Brain microvascular endothelial cell (primary cell): ENCODE measurements at places on chromosomes 6 and 20.
A peak's percentile ranks its signal among the peaks of the same experiment; 100 is the strongest.

DNA sequence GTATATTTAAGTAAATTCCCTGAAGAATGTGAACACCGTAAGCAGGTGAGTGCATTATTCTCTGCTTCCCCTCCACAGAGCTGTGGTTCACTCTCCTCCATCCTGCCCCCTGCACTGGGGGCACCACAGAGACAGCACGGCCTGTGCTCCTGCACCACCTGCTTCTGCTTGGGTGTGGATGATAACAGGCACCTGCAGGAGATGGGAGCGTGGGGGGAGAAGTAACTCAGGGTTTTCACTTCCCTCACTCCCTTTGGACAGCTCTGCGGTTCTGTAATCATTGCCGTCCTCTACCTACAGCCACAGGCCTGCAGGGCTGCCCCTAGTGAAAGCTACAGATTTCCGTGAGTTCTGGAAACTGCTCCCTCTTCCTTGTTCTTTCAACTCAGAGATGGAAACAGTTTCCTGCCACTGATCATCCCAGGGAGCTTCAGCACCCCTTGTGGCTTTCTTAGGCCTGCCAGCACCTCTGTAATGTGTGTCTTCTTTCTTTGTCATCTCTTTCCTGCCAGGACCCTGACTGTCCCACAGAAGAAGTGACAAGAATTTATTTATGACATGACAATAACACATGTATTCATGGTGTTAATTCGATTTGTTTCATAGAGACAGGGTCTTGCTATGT lies 21.3 kb upstream of the MICB start:
- DNase-seq = no peak

DNA sequence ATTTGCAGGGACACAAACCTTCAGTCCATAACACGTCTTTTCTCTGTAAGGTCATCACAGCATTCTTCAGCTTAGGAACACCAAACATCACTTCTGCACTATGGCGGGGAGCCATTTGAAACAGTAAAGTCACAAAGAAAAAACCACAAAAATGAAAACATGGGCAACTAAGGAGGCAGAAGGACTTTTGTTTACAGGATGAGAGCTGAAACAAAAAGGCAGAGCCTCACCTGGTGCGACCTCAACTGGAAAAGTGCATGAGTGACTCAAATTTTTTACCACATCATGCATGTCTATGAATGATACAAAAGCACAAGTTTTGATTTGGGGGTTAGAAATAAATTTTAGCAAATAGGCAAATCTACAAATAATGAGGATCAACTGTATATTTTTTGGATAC lies 68.2 kb upstream of the TNFAIP3 start:
- no peak for DNase-seq

DNA sequence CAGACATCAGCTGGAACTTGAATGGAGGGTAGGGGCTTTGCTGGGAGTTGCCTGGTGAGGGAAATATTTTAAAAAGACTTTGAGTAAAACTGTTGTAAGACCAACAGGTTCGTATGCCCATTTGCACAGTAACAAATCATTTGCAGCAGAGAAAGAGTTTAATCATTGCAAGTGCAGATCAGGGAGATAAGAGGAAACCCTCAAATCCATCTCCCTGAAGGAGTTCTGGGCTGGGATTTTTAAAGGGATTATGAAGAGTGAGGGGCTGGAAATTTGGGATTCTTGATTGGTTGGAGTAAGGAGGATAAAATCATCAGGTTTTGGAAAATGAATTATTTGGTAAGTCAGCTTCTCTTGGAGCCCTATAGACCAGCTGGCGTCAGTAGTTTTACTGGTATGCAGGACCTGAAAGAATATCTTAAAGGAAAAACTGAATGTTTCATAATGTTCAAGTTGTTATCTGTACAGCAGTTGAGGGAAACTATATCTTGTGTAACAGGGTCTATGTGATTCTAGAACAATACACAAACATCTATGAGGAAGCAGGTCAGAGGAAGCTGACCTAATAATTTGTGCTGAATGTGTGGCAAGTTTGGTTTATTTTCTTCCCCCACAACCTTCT lies 295.5 kb downstream of the PLCB1 start:
- DNase-seq = no peak

DNA sequence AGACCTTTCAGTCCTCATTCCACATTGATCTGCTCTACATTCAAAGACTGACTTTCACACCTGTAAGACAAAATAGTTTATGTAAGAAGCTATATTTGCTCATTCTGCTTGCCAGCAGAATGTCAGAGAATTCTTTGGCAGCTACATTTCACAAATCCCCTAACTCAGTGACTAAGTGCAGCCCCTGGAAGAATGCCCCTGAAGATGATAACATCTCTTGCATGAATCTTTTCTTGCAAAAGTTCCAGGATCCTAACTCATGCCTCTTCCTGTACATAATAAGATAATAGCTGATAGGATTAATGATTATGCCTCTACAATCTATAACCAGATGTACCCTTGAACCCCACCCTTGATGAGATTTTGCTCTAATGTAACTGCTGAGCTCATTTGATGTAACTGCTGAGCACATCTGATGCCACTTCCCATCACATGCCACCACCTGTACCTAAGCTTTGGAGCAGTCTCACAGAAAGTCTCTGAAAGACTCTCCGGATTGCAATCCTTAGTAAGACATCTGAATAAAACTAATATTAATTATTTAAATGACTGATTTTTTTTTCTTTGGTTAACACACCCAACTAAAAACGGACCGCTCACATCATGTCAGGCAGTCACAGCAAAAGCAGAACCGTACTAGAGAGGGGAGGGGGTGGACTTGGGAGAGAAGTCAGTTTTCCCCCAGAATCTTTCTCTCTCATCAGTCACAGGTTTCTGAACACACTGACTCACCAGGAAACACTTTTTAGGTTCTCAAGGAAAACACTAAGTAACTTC lies 684 bp upstream of the DNAH8 start:
- DNase-seq = no peak

DNA sequence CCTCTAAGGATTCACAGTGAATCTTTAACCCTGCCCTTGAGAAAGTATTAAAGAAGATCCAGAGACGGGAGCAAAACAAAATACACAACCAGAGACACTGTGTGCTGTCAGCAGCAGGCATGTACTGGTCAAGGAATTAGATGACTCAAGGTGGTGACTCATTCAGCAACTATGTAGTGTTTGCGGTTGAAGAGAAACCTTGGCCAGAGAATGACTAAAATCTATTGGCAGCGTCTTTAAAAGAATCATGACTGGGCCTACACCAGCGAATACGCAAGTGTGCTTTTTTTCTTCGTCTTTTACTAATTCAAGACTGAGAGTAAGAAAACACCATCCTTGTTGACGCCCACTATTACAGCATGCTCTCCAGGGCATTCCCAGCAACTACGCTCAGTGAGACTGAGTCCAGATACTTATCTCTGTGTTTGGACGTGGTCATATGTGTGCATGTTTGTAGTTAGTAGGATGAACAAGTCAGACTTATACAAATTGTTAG lies 72.4 kb upstream of the BACH2 start:
- peak; percentile 100 for DNase-seq

- no peak for DNase-seq
These were observed 12.5 kb downstream of the NELFCD start for GRCh38 chr20:58993332-58994248.

DNA sequence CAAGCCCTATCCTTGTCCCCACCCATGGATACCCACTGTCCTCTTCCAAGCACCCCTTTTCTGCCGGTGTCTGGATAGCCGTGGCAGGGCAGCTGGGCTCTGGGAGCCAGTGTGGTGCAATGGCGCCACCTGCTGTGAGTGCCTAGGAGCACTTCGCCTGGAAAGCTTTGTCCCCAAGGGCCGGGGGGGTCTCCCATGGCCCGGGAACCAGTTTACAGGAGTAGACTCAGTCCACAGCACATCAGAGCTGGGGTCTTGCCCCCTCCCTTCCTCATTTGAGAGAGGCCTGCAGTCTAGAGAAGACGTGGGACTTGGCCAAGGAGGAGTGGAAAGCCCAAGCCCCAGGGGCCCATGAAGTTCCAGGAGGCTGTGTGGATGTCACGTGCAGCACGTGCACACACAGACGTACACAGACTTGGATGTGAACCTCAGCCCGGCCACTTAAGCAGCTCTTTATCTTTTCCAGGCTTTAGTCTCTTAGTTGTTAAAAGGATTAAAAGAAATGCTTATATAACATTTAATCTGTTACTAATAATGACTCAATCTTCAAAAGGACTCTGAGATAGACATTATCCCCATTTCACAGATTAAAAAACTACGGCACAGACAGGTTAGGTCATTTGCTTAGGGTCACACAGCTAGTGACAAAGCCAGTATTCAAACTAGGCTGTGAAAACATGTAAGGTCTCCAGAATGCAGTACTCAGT lies 40.9 kb upstream of the CDH22 start:
- DNase-seq = peak; percentile 32

GRCh38 chr20:3861191-3861590 lies 14.6 kb downstream of the MAVS start:
- DNase-seq = no peak

- DNase-seq = no peak
These were observed 87.1 kb downstream of the CAP2 start for GRCh38 chr6:17480476-17480875.

- DNase-seq = no peak
These were observed 2.4 kb downstream of the MARCKS start for GRCh38 chr6:113859349-113860180.

- no peak for DNase-seq
These were observed 26.5 kb downstream of the GLO1 start for GRCh38 chr6:38676236-38676973.

DNA sequence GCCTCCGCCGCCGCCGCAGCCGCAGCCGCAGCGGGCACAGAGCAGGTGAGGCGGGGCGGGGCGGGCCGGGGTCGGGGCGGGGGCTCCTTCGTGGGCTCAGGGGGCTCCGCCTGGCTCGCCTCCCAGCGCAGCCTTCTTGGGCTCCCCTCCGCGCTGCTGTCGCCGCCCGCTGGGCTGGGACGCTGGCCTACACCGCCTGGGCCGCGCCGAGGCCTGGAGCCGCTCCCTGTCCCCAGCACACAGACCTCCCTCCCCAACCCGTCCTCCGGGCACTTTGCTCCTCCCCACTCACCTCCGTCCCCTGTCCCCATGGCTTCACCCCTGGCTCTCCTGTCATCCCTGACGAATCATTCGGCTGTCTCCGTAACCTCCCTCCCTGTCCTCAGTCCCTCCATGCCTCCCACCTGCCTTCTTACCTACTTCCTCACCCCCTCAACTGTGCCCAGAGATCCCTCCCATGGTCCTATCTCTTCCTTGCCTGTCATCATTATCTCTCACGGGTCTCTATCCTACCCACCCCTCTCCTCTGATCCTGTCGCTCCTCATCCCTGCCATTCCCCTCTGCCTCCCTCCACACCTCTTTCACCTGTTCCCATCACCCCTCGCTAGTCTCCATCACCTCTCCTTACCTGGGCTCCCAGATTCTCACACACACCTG lies 512 bp downstream of the TTBK1 start:
- DNase-seq = no peak

GRCh38 chr6:90290811-90291420 lies 5.7 kb downstream of the BACH2 start:
- DNase-seq = no peak

GRCh38 chr6:70834520-70834919 lies 122.3 kb downstream of the B3GAT2 start:
- DNase-seq = peak; percentile 6

DNA sequence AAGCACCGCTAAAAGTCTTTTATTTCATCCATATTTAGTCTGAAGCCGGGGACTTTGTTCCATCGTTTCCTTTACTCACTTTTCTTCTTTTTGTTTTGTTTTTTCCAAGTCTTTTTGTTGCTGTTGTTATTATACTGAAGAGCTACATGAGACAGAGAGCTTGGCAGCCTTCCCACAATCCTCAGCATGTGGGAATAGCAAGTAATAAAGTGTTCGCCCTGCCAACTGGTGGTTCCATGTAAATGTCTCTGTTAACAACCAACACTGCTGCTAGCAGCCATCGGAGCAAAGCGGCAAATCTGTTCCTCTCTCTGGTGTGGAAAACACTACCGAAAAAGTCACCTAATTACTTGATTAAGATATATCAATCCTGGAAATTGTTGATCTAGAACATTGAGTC lies 437.8 kb upstream of the ID4 start:
- peak; percentile 77 for DNase-seq

- DNase-seq = peak; percentile 28
These were observed 238.7 kb upstream of the THEMIS start for GRCh38 chr6:128139519-128139918.

DNA sequence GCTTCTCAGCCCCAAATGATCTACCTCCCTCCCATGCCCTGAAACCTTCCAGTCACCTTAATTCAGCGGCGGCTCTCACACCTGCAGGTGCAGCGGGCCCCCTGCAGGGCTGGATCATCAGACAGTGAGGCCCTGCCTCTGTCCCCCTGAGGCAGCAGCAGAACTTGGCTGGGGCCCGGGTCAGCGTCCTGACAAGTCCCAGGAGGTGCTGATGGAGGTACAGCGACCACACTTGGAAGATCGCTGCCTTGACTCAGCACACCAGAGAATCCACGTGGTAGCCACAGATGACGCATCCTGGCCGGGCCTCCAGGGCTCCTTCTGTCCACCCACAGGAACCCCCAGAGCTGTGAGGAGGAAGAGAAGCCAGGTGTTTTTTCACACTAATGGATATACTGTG lies 116.4 kb upstream of the THBS2 start:
- DNase-seq = no peak

GRCh38 chr6:80003826-80004172 lies 650 bp upstream of the TTK start:
- no peak for DNase-seq

DNA sequence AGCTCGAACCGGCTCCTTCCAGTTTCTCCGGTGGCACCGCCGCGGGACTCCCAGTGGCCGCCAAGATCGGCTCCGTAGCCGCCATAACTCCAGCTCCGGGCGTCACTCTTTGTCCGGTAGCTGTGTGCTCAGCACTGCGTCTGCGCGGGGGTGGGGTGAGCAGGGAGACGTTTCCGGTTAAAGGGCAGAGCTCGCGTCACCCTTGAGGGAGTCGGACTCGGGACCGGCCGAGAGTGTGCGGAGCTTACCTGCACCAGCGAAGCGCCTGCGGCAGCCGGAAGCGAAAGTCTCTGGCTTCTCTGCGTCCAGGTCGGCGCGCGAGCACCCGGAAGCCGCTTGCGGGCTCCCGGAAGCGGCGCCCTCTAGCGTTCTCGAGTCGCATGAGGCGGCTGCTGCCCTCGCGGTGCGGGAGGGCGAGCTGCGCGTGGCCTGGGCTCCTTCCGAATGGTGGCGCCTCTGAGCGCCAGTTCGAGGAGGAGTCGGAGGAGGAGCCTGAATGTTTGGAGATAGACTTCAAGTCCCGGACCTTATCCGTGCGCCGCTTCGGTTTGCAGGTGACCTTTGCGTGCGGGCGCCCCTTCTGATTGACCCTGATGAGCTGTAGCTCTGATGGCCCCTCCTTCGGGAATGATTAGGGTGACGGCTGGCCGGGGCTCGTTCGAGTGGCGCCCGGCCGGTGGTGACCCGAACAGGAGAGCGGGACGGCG lies at the start of gene SCAND1:
Gene SCAND1 (minus strand): TSS at position 303 of the 707 bp plus-strand sequence. CDS start 218 bp downstream, at position 85.
- peak; percentile 91 for DNase-seq

DNA sequence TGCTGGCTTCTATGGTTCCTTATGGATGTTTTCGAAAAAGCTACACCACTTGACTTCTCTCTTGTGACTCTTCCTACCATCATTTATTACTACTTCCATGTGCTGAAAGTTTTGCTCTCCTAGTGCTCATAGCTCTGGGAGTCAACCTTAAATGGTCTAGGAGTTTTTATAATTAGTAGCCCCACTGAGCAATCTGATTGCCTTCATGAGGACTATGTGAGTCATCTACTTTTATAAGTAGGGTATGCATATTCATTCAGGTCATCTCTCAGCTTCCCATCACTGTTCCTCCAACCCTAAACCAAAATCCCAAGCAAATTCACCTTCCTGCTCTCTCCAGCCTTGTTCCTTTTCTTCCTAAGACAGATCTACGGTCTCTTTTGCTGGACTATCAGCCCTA lies 17.4 kb upstream of the FAXC start:
- no peak for DNase-seq

GRCh38 chr20:1505361-1505760 lies 14.1 kb upstream of the SIRPB2 start:
- peak; percentile 18 for DNase-seq
